ENCODE measurements at places on chromosomes 12 and 14. TPM values are rescaled to one million over a fixed set of nuclear protein-coding genes. Genes with fewer than 3 reads are reported as not detected.

ST8SIA1 gene
- total RNA-seq, result 6.2 TPM

GLS2 gene
- total RNA-seq, result 0.36 TPM

DNA sequence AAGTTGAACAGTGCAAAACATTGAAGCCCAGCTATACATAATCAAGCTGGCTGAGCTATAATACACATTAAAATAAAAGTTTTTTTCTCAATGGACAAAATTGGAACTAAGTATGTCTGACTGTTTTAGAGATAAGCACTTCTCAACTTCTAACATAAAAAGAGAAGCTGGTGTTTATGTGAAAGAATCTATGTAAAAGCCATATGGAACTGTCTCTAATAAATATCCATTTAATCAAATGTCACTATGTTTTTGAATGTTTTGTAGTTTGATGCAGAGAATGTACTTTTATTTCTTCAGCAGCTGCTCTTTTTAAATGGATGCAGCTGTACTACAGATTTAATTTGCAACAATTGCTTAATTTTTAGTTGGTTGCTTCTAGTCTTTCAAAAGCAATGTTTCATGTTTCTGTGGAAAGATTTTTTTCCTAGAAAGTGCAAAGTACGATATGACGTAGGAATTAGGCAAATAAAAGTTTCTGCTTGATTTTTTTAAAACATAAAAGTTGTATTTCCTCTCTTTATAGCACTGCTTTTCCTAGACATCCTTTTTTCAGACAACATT is 114.2 kb downstream of the PDE3A start:
- DNase-seq, result no peak
- H3K4me1 ChIP-seq, result peaks cover 20% of the 10 kb centered on the region
- H3K27ac ChIP-seq, result no peak overlapping the region
- no peak overlapping the region for H3K4me3 ChIP-seq
- H3K27me3 ChIP-seq, result no peaks in the 10 kb centered on the region

DNA sequence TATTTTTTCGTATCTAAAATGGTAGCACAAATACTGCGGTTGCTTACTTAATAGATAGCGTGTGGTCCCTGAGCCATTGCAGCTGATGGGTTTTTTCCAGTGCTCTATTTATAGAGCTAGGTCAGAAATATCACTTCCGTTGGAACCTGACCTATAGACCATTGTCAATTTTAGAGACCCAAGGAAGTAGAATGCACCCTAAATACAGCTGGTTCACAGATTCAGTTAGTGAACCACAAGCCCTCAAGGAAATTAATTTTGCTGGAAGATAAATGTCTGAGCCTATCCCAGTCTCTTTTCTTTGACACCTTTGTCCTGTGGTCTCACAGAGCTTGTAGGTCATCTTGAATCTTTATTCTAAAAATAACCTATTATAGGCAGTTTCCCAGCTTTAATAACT is 391.0 kb downstream of the ZFP36L1 start:
- no peaks in the 10 kb centered on the region for H3K27me3 ChIP-seq
- peaks cover 51% of the 10 kb centered on the region for H3K4me1 ChIP-seq
- no peak overlapping the region for H3K27ac ChIP-seq

- H3K36me3 ChIP-seq, result no peaks in the 10 kb centered on the region
- no peak overlapping the region for H3K4me3 ChIP-seq
- DNase-seq, result peak; percentile 14
- H3K27me3 ChIP-seq, result no peaks in the 10 kb centered on the region
- peak overlapping the region; percentile 95 for H3K27ac ChIP-seq
Measured at GRCh38 chr12:54427106-54427505, 8.0 kb upstream of the ITGA5 start.

GRCh38 chr12:53234271-53234914 is 2.4 kb upstream of the RARG start:
- no peak overlapping the region for H3K4me3 ChIP-seq
- H3K36me3 ChIP-seq, result no peaks in the 10 kb centered on the region
- peaks cover 29% of the 10 kb centered on the region for H3K4me1 ChIP-seq
- no peak overlapping the region for H3K27ac ChIP-seq
- peaks cover 15% of the 10 kb centered on the region for H3K27me3 ChIP-seq
- DNase-seq, result peak; percentile 38

GRCh38 chr14:75980856-75981255 is 939 bp downstream of the TGFB3 start:
- H3K4me3 ChIP-seq, result peak overlapping the region; percentile 86
- no peaks in the 10 kb centered on the region for H3K36me3 ChIP-seq
- peak; percentile 84 for DNase-seq
- peaks cover 36% of the 10 kb centered on the region for H3K4me1 ChIP-seq
- H3K27ac ChIP-seq, result peak overlapping the region; percentile 85

DNA sequence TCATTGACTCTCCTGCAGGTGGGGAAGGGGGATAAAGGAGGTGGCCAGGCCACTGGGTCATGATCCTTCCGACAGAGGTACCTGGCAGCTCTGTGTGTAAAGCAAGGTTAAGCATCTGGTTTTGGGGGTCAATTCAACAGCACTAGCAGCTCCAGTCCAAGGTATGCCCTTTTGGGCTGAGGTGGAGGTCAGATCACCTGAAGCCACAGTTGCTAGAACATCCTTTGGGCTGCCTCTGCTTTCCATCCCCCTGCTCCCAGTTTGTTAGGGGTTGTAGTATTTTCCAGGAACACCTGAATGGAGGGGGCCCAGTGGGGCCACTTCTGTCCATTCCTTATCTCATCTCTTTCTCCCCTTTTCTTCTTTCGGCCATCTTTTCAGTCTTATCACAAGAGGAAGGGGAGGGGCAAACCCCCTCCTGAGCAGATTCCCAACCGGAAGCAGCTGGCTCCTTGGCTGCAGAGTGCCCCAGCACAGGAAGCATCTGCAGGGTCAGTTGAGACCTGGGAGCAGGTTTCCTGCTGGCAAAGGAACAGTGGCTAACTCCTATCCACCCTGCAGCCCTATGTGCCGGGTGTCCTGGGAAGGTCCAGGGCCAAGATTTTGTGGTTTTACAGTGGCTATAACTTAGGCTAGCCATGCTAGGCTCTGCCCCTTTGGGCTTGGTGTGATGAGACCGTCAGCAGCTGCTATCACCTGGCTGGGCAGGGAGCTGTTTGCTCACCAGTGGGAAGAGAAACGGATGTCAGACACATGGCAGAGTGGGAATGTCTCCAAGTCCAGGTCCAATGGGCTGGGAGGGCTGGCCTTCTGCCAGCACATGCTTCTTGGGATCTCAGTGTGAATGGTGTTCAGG is 40.2 kb downstream of the SH2B3 start:
- peaks cover 29% of the 10 kb centered on the region for H3K4me1 ChIP-seq
- no peak overlapping the region for H3K4me3 ChIP-seq
- H3K36me3 ChIP-seq, result peaks cover 58% of the 10 kb centered on the region
- DNase-seq, result peak; percentile 45

DNA sequence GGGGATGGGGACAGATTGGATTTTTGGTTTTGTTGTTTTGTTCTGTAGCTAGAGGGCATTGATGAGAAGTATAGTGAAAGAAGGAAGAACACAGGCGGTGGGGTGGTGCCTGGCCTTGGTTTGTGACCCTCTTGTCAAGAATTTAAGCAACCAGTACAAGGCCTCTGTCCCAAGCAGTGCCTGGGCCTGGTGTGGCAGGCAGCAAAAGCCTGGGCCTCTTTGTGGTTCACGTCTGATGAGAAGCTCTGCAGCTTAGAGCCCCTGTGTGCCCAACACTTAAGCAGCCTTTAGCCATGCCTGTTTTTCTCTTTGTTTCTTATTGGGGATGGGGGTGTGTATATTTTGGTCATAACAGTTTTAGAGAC is 98.0 kb downstream of the PPP2R5C start:
- peaks cover 4% of the 10 kb centered on the region for H3K4me1 ChIP-seq
- H3K27ac ChIP-seq, result no peak overlapping the region
- peaks cover 9% of the 10 kb centered on the region for H3K36me3 ChIP-seq
- H3K27me3 ChIP-seq, result no peaks in the 10 kb centered on the region
- no peak for DNase-seq

- no peaks in the 10 kb centered on the region for H3K4me1 ChIP-seq
- H3K27me3 ChIP-seq, result no peaks in the 10 kb centered on the region
- no peak for DNase-seq
- H3K27ac ChIP-seq, result no peak overlapping the region
Measured at GRCh38 chr14:37745657-37746056, 150.2 kb downstream of the TTC6 start.

- no peak for DNase-seq
- H3K4me3 ChIP-seq, result no peak overlapping the region
- no peak overlapping the region for H3K27ac ChIP-seq
Measured at GRCh38 chr14:96568621-96569020, 66.4 kb downstream of the PAPOLA start.

- no peaks in the 10 kb centered on the region for H3K36me3 ChIP-seq
- no peak overlapping the region for H3K27ac ChIP-seq
- peaks cover 4% of the 10 kb centered on the region for H3K4me1 ChIP-seq
- no peak for DNase-seq
Measured at GRCh38 chr12:122184517-122184916, 1.6 kb downstream of the LRRC43 start.

GRCh38 chr14:93262446-93262845 is 55.4 kb downstream of the UBR7 start:
- no peak overlapping the region for H3K4me3 ChIP-seq
- H3K27me3 ChIP-seq, result no peaks in the 10 kb centered on the region
- H3K4me1 ChIP-seq, result peaks cover 18% of the 10 kb centered on the region
- peaks cover 19% of the 10 kb centered on the region for H3K36me3 ChIP-seq
- no peak overlapping the region for H3K27ac ChIP-seq
- no peak for DNase-seq

DNA sequence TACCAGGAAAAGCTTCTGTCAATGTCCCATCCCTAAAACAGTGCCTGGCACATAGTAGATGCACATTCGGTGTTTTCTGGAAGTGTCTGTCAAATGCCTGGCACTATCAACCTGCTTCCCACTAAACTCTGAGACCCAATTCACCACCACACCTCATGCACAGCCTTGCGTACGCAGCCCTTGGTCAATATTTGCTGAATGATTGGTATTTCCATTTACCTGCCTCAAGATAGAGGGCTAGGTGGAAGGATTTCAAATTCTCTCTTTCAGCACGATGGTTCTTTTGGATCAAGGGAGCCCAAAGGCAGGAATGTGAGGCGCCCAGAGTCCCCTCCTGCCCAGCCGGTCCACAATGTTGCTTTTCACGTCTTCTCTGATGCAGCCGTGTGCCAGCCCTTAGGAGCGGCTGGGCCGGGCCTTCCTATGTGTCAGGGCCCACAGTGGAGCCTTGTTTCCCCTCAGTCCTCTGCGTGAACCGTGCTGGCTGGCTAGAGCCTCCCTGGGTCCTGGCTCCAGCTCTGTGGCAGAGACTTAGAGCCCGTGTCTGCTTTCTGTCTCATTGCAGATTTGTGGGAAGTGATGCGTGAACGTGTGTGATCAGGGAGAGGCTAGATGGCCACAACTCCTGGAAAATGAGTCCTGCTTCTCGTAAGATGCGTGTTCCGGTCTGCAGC is 99.9 kb upstream of the RFLNA start:
- peaks cover 4% of the 10 kb centered on the region for H3K27me3 ChIP-seq
- no peak overlapping the region for H3K4me3 ChIP-seq
- H3K4me1 ChIP-seq, result no peaks in the 10 kb centered on the region
- H3K36me3 ChIP-seq, result no peaks in the 10 kb centered on the region
- DNase-seq, result no peak

GRCh38 chr12:116455540-116456329 is 103.4 kb upstream of the MAP1LC3B2 start:
- peak overlapping the region; percentile 100 for H3K27ac ChIP-seq
- H3K4me3 ChIP-seq, result peak overlapping the region; percentile 50
- no peaks in the 10 kb centered on the region for H3K36me3 ChIP-seq
- peak; percentile 86 for DNase-seq

Data from osteoblast (primary cell).